ENCODE measurements at places on chromosomes 11 and 22.

DNA sequence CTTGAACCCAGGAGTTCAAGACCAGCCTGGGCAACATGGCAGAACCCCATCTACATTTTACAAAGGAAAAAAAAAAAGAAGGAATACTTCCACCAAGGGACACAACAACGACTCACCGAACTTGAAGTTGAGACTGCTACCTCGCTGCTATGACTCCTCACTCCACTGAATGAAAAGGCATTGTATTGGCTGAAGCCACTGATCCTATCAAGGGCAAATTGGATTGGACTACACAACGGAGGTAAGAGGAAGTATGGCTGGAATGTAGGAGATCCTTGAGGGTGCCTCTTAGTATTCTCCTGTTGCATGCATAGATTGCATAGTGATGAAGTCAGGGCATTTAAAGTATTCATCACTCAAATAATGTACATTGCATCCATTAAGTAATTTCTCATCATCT lies 97.9 kb downstream of the CWF19L2 start:
- DNase-seq: no peak

DNA sequence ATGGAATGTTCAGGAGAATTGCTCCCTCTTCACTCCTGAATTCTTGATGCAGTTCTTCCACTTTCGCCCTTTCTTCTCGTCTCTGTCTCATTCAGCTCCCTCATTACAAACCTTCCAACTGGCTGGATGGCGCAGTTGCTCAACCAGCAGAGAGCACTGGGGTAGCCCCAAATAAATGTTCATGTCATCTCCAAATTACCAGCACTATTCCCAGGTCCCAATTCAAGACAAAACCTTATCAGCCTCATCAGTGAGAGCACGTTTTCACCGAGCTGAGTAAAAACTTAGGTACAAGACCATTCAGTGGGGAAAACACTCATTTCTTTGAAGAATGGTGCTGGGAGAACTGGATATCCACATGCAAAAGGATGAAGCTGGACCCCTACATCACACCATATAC lies 120.0 kb downstream of the MED15 start:
- DNase-seq: no peak

DNA sequence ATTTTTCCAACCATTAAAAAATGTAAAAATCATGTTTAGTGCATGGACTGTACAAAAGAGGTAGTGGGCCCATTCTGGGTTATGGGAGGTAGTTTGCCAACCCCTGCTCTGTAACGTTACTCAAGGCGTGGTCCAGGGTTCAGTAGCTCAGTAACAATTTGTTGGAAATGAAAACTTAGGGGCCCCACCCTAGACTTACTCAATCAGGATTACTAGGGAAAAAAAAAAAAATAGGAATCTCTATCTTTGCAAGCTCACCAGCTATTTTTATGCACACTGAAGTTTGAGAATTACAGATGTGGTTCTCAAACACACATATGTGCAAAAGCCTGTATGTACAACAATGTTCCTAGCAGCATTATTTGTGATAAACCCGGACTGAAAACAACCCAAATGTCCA lies 17.3 kb upstream of the LMO2 start:
- DNase-seq: no peak

- DNase-seq: no peak
These were observed 71.8 kb downstream of the RBFOX2 start for GRCh38 chr22:35956850-35957249.

- DNase-seq: no peak
These were observed 32.5 kb downstream of the GNAZ start for GRCh38 chr22:23102776-23103175.
